Activated T-helper 1 cell treated with Interleukin-2 at 50 U/mL for 16 hours (primary cell): ENCODE measurements at places on chromosomes 5 and 9.

DNA sequence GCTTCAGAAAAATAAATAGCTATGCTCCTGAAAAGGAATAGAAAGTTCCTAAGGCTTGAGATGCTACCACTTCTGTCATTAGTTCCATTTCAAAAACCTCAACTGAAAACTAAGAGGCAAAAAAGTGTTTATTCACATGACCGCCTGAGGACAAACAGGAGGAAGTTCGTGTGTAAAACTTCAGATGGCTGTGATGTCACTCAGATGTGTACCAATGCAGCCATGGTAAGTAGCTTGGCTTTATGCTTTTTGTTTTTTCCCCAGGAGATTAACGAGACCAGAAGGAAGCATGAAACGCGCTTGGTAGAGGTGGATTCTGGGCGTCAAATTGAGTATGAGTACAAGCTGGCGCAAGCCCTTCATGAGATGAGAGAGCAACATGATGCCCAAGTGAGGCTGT is 33.0 kb downstream of the LMNB1 start:
- no peak for DNase-seq

DNA sequence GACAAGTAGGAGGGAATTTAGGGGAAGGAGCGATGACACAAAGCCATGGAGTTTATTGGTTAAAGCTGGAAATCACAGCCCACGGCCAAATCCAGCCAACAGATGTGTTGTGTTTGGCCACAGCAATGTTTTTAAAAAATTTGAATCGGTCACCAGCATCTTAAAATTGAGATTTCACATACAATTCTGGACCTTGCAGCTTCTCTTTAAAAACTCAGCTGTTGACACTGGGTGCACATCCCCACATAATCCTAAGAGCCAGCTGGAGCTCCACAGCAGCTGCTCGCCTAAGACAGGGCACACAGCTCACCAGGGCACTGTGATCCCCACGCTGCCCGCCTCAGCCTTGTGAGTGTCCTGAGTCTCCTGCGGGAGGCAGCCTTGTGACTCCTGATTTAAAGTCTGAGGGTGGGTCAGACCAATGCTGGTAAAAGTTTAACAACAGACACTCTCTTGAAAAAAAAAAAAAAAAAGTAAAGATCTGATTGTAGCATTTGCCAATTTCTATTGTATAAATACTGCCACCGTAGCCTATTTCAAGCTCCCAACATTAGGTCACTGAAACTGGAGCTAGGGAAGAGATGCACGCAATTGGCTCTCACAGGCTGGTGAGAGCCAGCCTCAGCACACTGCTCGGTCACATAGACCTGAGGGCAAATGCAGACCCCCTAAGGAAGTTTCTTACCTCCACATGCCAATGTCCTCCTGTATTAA is 124.8 kb downstream of the HSD17B3 start:
- DNase-seq = no peak

GRCh38 chr5:87781976-87782375 is 369.2 kb upstream of the CCNH start:
- no peak for DNase-seq

DNA sequence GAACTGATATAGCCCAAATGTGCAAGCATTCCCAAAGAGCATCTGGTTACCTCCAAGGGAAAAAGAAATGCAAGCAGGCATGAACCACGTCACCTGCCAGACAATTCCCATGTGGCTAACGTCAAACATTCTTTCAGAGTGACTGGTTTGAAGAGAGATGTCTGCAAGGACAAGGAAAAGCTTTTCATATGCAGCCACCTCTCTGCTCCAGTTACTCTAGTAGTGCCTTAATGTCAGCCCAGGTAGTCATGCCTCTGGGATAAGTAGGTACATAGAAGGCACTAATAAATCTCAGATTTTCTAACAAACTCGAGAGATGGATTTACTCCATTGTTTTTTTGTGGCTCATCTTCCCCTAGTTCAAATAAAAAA is 96.8 kb upstream of the IFNK start:
- DNase-seq = no peak

DNA sequence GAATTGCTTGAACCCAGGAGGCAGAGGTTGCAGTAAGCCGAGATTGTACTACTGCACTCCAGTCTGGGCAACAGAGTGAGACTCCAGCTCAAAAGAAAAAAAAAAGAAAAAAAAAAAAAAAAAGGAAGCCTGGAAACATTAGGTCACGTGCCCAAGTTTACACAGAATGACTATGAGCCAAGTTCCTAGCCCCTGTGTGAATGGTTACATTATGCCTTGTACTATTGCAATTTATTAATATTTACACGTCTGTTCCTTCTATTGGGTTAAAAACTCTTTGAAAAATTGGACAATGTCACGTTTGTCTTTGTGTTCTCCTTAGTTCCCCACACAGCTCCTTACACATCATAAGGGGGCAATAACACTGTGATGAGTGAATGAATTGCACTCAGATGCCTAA is 33.5 kb upstream of the SLC28A3 start:
- DNase-seq = no peak

- DNase-seq = no peak
These were observed 160.9 kb downstream of the CETN3 start for GRCh38 chr5:90248640-90249039.

DNA sequence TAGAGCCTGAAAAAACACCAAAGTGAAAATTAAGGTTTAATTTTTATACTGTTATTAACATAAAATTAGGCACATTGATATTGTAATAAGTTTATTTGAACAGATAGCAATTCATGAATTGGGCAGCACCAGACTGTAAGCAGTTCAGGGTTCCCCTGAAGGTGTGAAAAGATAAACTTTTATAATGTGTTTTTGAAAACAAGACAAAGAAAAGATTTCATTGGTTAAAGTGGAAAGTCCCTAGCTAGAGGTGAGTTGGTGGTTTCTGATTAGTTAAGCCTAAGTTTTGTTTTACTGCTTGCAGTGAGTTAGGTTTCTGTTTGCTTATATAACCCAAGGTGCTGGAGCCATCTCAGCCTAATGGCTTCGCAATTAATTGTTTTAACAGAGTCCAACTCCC is 96.5 kb upstream of the RPS23 start:
- DNase-seq = no peak
